ENCODE measurements at places on chromosomes 6 and 20.
A peak's percentile ranks its signal among the peaks of the same experiment; 100 is the strongest.

GRCh38 chr6:144778773-144779492 is 493.8 kb downstream of the UTRN start:
- no peak for DNase-seq

DNA sequence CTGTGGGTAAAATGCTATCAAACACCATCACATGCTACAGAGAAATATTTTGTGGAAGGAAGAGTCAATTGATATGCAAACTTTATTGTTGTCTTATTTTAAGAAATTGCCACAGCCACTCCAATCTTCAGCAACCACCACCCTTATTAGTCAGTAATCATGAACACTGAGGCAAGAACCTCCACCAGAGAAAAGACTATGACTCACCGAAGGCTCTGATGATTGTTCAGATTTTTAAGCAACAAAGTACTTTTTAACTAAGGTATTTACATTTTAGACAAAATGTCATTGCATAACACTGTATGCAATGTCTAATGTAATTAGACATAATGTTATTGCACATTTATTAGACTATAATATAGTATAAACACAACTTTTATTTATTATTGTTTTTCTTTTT is 26.2 kb upstream of the MMP24 start:
- no peak for DNase-seq

GRCh38 chr20:50762435-50763220 is 31.2 kb downstream of the PARD6B start:
- peak; percentile 69 for DNase-seq

DNA sequence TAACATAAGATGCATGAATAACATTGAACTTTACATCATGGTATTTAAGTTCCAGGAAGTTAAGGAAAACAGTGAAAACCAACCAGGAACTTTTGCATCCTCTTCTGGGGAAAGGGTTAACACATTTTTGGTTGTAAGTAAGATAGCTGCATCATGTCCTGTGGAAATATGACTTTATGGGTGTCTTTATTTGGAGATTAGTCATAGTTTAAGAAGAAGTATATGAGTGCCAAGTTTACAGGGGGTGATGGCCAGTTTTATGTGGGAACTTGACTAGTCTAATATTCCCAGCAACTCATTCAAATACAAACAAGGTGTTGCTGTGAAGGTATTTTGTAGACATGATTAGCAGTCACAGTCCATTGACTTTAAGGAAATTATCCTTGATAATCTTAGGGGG is 78.0 kb downstream of the PDE10A start:
- no peak for DNase-seq

DNA sequence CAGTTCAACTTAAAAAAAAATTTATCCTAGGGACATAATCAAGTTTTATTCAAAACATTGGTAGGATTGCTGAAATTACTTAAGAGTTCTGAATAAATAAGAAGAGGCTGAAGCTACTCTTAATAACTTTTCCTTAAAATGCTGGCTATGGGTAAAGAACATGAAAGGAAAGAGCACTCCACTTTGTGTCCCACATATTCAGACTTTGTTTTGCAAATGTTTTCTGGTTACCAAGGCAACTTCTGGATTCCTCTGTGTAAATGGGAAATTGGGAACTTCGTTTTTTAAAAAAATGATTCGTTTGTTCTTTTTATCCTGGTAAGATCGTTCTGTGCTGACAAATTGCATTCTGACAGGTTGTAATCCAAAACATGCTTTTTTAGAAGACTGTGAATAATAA is 115.0 kb downstream of the KIF6 start:
- DNase-seq, result no peak

GRCh38 chr6:31467151-31467550 is 30.8 kb upstream of the MICB start:
- no peak for DNase-seq

DNA sequence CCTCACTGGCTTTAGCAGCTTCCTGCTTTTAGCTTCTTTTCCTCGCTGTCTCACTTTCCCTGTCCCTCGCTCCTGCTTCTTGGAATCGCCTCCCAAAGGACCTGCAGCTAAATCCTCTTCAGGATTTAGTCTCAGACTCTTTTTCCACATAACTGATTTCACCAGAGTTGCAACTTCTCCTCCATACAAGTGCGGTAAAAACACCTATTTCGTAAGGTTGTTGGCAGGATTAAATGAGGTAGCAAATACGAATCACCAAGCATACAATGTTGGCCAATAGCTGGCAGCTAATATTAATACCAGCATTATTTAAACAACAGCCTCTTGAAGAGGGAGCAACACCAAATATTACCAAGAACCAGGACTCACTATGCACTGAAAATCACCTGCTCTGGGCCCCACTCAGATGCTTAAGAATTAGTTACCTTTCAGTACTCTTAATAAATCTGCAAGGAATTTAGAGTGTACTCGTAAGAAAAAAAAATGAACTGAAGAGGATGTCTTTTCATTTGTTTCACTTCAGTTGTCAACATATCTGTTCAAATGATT is 123.0 kb downstream of the DTNBP1 start:
- DNase-seq, result no peak

- DNase-seq, result no peak
Measured at GRCh38 chr6:150347845-150348244, 21.0 kb upstream of the IYD start.

- DNase-seq, result no peak
Measured at GRCh38 chr6:133313068-133313467, 71.9 kb downstream of the EYA4 start.

- peak; percentile 91 for DNase-seq
Measured at GRCh38 chr6:13378669-13379590, 50.6 kb upstream of the TBC1D7 start.

- DNase-seq, result no peak
Measured at GRCh38 chr6:71197780-71198179, 90.8 kb upstream of the OGFRL1 start.

DNA sequence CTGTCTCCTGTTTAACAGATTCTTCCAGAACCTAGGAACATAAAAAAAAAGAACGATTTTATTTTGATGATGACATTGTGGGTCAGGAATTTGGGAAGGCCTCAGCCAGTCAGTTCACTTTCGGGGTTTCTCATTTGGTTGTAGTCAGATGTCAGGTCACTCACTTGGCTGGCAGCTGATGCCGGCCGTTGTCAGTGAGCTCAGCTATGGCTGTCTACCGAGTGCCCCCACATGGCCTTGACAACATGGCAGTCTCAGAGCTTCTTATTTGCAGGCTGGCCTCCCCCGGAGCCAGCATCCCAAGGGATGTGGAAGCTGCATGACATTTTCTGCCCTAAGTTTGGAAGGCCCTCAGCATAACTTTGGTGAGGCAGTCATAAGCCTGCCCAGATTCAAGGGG is 11.5 kb downstream of the RNF217 start:
- DNase-seq, result no peak

DNA sequence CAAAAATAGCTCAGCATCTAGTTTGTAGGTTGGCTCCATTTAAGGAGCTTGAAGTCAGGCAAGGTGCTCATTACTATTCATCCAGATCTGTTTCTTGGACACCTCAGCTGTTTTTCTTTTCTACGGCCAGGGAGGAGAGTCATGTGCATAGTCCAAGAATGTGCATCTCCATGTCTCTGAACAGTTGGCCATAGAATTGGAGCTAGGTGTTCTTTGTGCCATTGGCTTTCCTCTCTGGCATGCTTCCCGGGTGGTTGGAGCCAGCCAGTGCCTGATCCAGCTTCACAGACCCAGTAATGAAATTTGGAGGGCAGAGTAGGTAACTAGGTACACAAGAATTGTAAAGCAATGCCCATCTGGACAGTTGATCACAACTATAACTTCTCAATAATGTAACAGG is 21.6 kb downstream of the EYA4 start:
- DNase-seq, result no peak

- no peak for DNase-seq
Measured at GRCh38 chr6:11042025-11042749, 1.9 kb downstream of the ELOVL2 start.

- DNase-seq, result no peak
Measured at GRCh38 chr6:116251568-116252384, 2.1 kb downstream of the TSPYL4 start.

- DNase-seq, result no peak
Measured at GRCh38 chr6:65450451-65450850, 256.6 kb downstream of the EYS start.

DNA sequence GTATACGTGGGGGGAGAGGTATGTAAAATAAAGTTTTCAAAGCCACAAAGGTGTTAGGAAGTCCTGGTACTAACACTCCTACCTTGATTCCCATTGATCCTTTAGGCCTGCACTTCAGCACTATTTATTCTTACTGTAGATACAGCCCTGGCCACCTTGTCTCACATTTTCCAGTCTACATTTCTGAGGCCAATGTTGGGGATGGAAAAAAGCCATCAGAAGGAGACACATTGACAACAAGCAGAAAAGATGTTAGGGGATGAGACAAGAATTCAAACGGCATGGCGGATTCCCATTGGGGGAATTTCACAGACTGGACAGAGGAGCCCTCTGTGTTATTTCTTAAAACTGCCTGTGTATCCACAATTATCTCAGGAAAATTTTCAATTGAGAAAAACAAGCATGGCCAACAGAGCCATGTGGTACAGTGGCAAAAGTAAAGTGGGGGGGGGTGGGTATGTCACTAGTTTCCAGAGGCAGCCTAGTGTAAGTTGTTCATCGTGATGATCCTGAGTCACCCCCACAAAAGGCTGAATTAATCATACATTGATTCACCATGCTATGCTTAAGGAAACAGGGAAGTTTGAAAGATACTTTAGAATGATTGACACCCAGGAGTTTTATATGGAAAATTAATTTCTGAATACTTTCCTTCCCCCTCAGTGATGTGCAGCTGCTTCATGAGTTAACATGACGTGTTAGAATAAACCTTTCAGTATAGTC is 40.5 kb downstream of the RREB1 start:
- no peak for DNase-seq

DNA sequence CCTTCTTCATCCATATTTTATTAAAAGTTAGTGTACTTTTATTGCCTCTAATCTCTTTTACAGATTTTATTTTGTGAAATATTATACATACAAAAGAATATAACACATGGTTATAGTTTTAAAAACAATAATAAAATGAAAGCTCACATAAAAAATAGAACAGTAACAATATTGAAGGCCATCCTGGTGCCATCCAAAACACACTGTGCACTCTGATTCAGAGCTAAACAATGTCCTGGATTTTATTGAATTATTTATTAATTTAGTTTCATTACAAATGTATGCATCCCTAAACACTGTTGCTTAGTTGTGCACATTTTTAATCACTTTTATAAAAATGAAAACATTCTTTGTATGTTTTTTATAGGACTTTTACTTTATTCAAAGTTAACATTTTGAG is 32.9 kb downstream of the RNF217 start:
- DNase-seq, result no peak

Data from colonic mucosa (tissue), 4 donors.